ENCODE measurements at places on chromosomes 6 and 20.

DNA sequence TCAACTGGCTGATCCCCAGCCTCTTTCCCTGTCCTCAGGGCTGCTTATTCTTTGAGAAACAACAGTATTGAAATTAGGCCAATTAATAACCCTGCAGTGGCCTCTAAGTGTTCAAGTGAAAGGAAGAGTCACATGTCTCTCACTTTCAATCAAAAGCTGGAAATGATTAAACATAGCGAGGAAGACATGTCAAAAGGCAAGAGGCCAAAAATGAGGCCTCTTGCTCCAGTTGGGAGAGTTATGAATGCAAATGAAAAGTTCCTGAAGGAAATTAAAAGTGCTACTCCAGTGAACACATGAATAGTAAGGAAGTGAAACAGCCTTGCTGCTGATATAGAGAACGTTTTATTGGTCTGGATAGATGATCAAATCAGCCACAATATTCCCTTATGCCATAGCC, 131.5 kb downstream of the MACROD2 start:
- no peak for DNase-seq

DNA sequence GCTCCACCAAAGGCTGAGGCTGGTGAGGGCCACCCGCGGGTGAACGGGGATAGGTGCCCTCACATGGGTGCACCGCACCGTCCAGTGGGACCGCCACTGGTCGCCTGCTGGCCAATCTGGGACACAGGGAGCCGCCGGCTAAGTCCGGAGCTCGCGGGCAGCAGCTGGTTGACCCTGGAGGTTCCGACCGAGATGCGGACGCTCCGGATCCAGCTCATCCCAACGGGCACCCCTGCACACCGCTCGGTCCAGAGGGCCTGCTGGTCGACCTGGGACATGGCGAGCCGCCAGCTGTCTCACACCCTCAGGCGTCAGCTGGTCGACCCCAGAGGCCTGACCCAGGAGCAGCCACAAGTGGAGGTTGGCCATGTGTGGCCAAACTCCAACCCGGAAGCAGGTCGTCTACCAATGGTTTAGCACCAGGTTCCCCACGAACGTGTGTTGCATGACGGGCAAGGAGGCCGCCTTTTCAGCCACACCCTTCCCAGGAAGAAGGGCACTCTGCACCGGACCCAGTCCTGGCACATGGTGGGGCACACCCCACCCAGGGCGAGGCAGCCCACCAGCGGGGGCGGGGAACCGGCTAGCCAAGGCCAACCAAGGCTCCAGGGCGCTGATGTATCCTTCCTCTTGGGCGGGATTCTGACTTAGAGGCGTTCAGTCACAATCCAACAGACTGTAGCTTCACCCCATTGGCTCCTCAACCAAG, 746.0 kb upstream of the DEFB115 start:
- DNase-seq, result no peak

DNA sequence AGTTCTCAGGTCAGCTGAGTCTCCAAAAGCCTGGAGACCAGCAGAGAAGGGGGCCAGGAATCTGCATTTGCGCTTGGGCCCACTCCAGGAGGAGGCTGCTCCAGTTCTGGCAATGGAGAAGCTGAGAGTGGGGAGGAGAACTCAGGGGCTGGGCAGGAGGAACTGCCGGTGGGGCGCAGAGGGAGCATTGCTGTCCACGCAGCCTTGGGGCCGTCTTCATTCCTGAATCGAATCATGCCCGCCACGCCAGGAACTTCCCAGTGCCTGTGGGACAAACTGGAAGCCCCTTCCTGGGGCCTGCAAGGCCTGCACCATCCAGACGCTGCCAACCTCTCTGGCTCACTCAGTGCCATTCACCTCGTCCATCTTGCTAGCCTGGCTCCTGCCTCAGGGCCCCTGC, 16.9 kb downstream of the RAB44 start:
- no peak for DNase-seq

DNA sequence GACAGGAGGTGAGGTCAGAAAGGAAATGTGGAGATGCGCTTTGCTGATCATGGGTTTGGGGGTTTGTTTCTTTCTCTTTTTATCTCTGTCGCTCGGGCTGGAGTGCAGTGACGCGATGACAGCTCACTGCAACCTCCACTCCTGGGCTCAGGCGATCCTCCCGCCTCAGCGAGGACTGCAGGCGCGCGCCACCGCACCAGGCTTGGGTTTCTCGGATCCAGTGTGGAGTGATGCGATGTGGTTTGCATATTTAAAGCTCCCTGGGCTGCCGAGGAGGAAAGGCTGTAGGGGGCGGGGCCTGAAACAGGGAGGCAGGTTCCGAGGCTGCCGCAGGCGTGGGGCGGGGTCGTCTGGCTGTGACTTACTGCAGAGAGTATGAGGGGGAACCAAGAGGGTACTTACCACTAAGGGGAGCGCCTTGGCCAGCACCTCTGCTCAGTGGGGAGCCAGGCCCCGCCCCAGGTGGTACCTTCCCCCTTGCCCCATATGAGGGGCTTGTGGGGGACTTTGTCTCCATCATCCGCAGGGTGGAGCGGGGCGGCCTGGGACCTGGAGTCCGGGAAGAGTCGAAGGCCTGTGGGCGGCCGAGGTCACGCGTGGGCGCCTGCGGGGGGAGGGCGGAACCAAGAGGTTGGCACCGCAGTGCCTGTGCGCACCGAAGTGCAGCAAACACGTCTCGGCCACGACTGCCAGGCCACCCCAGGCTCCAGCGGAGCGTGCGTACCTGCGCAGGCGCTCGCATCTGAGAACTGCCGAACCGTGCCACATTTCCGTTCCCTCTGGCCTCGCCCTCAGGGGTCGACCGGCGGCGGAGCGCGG, 12.7 kb upstream of the BAK1 start:
- DNase-seq, result no peak

DNA sequence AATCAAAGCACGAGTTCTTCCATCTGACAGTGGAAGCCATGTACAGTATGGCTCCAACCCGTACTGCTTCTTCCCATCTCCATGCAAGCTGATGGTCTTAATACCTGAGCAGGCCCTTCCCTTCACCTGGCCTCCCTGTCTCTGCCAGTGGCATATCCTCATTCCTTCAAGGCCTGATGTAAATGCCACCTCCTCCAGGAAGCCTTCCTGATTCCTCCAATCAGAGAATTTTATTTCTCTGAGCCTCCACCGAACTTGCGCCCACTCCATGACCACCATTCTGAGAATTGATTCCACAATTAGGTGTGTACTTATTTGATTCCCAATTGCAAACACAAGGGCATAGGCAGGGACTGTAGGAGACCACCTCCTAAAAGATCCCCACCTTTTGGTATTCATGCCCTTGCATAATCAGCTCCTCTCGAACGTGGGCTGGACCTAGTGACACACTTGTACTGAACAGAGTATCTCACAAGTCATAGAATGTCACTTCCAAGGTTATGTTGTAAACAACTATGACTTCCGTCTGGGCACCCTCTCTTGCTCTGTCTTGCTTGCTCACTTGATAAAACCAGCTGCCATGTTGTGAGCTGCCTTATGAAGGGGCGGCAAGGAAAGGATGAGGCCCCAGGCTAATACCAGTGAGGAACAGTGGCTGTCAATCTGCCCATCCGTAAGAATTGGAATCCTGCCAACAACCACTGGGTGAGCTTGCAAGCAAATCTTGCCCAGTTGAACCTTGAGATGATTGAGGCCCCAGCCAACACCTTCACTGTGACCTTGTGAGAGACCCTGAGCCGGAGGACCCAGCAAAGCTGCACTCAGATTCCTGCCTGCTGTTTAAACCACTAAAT, 38.8 kb downstream of the CPNE5 start:
- DNase-seq, result no peak

Data from AG10803 (cell line).